ENCODE measurements at places on chromosomes 16 and 17.
A peak's percentile ranks its signal among the peaks of the same experiment; 100 is the strongest.

GRCh38 chr16:50248845-50249244, 17.5 kb upstream of the ADCY7 start:
- no peak for DNase-seq

- DNase-seq: peak; percentile 45
Observed at GRCh38 chr16:69240331-69240730, 53.4 kb downstream of the SNTB2 start.

DNA sequence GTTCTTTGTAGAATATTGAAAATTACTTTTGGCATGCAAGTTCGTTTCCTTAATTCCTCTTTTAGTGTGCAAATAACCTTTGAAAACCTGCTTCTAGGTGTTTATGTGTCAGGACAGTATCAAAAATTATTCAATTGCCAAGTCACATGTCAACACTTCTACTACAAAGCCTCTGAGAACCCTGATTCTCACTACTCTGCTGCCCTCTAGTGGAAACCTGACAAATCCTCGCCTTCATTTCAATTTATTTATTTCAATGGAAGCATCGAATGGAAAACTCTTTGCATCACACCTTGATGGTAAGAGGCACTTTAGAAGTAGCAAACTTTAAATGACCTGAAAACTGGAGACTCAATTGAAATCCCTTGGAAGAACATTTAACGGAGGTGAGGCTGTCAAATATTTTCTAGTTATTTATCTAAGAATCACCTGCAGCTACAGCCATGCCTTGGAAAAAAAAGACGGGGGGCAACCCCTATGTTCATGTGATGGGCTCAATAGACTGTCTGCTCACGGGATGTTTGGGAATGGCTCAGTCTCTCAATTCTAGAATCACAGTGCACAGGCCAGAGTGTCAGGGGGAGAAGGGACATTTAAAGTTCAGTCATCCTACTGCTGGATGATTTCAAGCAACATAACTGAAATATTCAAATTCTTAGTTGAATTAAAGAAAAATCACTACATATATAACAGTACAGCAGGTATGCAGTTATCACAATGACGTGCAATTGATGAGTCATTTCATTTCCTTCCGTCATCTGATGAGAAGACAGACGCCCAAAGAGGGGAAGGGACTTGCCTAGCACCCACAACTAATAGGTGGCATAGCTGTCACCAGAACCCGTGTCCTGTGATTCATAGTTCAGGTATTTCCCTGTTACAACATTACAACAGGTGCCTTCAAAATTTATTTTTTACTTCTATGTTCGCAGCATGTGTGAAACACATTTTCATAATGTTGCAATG, 563.9 kb downstream of the TOX3 start:
- DNase-seq: peak; percentile 65

DNA sequence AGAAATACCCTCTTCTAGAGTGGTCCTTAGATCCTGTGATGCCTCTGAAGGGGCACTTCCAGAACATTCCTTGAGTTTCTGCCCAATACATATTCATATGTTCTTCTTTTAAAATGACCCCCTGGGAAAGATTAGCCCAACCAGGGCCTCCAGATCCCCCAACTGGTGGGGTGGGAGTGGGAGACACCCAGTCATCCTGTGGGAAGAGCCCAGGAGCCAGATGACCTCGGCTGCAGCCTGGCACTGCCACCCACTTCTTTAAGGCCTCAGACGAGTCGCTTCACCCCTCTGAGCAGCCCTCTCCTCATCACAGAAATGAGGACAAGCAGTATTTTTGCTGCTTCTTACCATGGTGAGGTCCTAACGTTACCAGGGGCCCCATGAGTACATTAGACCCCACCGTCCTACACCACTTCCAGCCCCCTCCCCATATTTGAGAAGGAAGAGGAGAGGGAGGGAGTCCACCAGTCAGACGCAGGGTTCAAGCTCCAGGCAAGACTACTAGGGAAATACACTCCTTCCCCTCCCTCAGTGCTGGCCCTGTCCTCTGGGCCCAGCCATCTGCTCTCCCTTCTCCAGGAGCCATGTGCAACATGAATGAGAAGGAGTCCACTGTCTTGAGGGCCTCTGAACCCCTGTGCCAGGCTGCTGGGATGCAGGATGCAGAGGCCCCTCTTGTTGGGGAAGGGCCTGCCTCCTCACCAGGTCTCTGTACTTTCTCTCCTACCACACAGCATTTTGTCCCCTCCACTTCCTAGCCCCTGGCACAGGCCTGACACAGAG, 11.8 kb downstream of the MPO start:
- DNase-seq: no peak

DNA sequence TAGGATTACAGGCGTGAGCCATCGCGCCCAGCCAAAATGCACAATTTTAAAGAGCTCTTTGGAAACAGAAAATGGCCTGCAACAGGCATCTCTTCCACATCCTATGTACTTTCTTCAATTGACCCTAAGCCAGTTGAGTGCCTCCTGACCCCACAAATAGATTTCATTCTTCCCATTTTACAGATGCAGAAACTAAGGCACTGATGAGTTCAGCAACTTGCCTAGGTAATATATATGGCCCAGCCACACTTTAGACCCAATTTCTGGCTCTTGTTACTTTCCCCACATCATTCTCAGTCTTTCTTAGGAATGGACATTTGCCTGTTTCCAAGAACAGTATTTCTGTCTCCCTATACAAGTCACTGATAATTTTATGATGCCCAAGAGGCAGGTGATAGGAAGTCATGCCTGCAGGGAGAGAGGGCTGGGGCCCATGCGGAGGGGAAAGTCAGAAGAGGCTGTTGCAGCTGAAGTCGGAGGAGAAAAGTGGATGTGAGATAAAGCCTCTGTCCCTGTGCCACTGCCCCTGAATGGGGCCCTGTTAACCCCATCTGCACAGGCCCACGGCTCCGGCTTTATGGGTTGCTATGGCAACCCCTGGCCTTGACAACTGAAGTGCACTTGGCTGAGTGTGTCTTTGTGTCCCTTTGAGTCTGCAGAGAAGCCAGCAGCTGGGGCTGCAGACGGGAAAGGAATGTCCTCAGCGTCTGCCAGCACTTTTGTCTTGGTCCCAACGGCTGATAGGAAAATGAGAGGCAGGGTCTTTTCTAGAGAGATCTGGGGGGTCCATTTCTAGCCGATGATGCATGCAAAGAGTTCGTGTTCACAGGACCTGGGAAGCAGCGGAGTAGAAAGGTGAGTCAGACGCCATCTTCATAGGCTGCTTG, 45.9 kb downstream of the ABAT start:
- DNase-seq: no peak

DNA sequence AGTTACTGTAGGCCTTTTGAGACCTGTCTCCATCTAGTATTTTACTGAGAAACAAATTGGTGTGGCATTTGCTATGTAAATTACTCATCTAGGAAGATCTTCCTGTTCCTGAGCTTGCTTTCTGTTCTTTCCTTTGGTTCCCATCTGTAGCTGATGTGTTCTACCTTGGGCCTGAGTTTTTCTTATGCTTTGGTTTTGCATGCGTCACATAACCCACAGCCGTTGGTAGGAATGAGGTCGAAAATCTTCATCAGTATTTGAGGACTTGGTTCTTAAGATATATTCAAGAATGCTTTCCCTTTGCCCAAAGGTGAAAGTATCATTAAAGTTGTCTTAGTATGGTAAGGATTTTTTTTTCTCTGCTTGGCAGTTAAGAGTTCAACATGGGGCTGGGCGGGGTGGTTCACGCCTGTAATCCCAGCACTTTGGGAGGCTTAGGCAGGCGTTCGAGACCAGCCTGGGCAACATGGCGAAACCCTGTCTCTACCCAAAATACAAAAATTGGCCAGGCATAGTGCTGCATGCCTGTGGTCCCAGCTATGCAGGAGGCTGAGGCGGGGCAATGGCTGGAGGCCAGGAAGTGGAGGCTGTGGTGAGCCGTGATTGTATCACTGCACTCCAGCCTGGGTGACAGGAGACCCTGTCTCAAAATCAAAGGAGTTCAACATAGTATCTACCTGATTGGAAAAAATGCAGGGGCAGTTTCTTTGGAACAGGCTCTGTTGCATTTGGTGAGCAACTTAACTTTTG, 28.8 kb downstream of the IST1 start:
- peak; percentile 12 for DNase-seq

GRCh38 chr17:80876950-80877728, 114.5 kb upstream of the CHMP6 start:
- DNase-seq: no peak

DNA sequence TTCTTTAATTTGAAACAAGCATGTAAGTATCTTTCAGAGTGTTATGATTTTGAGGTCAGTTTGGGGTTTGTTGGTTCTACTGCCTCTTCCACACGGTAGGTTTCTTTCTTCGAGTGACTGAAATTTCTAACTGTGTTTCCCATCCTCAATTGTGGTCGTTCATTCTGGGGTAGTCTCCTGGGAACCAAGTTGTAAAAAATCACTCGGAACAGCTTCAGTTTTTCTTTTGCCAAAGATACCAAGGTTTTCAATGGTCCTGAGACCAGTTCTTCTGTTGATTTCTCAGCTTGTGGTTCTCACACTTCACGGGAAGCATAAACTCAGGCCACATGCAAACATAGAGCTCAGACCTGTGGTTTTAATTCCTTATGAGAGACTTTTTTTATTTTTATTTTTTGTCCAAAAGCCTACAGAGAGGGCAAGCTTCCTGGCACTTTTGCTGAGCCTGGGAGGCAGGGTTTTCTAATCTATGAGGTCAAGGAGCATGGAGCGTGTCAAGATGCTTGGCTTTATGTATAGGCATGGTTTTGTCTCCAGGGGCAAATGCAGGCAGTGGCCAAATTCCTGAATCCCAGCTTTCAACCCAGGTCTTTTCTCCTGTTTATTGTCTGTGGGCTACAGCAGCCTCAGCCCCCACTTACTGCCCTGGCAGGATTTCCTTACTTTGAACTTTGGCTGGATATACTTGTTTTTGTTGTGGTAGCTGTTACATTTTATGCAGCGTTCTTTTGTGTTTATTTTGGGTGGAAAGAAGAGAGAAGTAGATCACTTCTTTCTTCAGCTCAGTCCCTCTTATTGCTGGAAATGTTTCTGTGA, 32.9 kb downstream of the HS3ST3A1 start:
- no peak for DNase-seq

- DNase-seq: peak; percentile 11
Observed at GRCh38 chr16:82660075-82660645, 33.4 kb downstream of the CDH13 start.

DNA sequence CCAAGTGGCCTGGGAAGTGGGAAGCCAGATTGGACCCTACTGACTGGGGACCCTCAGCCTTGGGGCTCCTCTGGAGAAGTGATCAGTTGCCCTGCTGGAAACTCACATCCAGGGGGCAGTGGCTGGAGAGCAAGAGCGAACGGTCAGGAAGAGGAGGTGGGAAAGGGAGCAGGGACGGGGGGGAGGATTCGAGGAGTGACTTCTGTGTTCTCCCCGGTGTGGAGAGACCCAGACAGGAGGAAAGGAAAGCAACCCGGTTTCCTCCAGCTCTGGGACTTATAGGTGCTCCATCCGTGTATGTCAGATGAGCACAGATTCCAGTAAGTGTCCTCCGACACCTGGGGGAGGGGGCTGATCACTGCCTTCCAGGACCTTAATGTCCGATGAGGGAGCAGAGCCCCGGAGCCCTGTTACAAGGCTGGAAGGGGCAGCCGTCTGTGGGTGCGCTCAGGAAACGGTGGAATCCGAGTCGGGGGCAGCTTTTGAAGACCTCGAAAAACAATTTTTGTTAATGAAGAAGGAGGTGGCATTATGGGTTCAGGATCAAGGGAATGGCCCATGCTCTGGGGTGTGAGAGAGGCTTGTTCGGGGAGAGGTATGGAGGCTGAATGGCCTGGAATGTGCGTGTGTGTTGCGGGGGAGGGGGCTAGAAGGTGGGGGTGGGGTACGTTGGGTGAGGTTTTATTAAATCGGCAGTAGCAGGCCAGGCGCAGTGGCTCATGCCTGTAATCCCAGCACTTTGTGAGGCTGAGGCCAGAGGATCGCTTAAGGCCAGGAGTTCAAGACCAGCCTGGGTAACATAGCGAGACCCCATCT, 34.8 kb upstream of the NDRG4 start:
- no peak for DNase-seq

DNA sequence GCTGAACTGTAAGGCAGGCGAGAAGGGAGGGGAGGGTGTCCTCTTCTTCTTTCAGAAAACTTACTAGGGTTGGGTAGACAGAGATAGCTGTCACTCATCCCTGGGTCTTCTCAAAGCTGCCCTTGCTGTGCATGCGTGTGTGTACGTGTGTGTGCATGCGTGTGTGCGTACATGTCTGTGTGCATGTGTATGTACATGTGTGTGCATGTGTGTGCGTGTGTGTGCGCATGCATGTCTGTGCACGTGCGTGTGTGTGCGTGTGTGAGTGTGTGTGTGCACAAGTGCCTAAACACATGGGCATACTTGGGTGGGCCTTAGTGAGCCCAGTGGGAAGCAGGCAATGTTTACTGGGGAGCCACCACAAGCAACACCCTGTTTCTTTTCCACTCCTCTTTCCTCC, 154.8 kb upstream of the TNRC6C start:
- DNase-seq: no peak

- DNase-seq: peak; percentile 17
Observed at GRCh38 chr17:28145348-28145747, 102.9 kb downstream of the NLK start.

DNA sequence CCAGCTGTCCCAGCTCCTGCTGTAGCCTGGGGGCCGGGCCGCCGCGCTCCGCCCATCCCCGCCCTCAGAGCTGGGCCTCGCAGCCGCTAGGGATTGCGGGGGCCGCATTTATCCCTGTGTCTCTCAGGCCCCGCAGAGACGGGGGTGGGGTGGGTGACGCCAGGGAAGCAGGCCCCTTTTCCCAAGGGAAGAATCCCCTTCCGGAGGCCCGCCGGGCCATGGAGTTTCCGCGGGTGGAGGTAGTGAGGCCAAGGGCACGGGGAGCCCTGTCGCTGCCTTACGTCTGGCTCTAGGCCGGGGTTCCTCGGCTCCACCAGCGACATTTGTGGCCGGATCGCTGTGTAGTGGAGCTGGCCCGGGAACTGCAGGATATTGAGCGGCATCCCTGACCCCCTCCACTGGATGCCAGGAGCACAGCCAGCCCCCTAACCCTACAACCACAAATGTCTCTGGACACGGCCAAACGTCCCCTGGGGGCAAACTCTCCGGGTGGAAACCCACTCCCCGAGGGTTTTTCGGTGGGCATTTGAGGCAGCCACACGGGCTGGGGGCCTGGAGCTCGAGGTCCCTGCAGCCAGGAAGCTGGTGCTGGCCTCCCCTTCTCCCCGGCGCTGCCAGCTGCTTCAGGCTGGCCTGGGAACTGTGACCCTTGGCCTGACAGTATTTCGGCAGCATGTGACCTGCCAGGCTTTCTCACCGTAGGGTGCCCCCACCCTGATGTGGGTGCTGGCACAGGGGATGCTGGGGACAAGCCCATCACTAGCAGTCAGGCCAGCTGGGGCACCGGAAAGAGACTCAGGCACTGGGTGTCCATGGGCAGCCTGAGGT, 12.0 kb upstream of the CD300A start:
- DNase-seq: no peak

- DNase-seq: no peak
Observed at GRCh38 chr17:58734040-58734439, 21.6 kb upstream of the PPM1E start.

DNA sequence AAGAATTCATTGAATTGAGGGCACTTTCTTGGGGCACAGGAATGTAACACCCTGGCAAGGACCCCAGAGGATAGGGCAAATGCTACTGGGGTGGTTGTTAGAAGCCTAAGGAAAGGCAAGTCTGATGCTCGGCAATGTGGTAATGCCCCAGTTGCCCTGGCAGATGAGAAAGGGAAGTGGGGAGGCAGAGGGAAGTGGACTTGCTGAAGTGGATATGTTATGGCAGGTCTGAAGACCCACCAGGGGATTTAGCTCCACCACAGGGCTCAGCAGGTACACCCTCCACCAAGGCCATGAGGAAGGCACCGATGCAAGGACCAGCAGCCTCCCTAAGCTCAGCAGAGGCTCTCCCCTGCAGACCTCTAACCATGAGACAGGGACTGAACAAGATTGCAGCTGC, 184.8 kb downstream of the IRX5 start:
- DNase-seq: no peak

All from HCEC 1CT (cell line).